ENCODE measurements at places on chromosomes 11 and 22. TPM values are rescaled to one million over a fixed set of nuclear protein-coding genes. Genes with fewer than 3 reads are reported as not detected.

The MB gene
- not detected for total RNA-seq

The MMP11 gene
- total RNA-seq, result 18.2 TPM

The RAB36 gene
- total RNA-seq, result 3.5 TPM

The MRGPRX3 gene
- total RNA-seq, result not detected

The PATL1 gene
- 12.5 TPM for total RNA-seq

The CD3D gene
- not detected for total RNA-seq

GRCh38 chr11:47672283-47672730 lies 29.9 kb upstream of the MTCH2 start:
- DNase-seq, result peak; percentile 26
- H3K4me1 ChIP-seq, result no peaks in the 10 kb centered on the region
- no peak overlapping the region for H3K27ac ChIP-seq
- no peaks in the 10 kb centered on the region for H3K27me3 ChIP-seq

DNA sequence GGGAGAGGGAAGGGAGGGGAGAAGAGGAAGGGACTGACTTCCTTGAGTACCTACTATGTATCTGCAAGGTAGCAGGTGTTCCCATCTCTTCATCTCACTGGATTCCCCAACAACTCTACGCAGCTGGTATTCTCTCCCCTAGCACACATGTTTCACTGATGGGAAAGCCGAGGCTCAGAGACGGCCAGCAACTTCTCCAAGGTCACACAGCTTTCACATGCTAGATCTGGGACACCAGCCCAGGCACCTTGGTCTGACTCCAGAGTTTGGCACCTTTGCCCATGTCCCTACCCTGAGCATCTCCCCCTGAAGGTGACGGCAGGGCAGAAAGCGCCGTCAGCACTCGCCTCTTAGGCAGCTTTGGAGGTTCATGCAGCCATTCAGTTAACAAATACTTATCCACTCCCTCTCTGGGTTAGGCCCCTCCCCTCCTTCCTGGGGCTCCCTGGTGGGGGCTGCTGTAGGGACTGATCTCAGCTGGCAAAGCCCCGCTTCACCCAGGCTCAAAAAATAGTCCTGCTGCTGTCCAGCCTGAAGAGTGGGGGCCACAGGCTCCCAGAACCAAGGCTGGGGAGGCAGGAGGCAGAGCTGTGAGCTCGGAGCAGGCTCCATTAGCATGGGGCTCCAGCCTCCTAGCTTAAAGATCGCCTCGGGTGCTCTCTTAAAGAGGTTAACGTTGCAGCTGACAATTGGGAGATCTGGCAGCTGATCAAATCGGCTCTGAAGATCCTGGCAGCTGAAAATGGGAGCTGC lies 79.4 kb downstream of the IGLL1 start:
- H3K4me1 ChIP-seq, result no peaks in the 10 kb centered on the region
- no peaks in the 10 kb centered on the region for H3K36me3 ChIP-seq
- no peaks in the 10 kb centered on the region for H3K27me3 ChIP-seq
- H3K4me3 ChIP-seq, result no peak overlapping the region
- no peak overlapping the region for H3K27ac ChIP-seq

Data from GM23248 (cell line).